ENCODE measurements at places on chromosomes 3 and 15.
A peak's percentile ranks its signal among the peaks of the same experiment; 100 is the strongest.

DNA sequence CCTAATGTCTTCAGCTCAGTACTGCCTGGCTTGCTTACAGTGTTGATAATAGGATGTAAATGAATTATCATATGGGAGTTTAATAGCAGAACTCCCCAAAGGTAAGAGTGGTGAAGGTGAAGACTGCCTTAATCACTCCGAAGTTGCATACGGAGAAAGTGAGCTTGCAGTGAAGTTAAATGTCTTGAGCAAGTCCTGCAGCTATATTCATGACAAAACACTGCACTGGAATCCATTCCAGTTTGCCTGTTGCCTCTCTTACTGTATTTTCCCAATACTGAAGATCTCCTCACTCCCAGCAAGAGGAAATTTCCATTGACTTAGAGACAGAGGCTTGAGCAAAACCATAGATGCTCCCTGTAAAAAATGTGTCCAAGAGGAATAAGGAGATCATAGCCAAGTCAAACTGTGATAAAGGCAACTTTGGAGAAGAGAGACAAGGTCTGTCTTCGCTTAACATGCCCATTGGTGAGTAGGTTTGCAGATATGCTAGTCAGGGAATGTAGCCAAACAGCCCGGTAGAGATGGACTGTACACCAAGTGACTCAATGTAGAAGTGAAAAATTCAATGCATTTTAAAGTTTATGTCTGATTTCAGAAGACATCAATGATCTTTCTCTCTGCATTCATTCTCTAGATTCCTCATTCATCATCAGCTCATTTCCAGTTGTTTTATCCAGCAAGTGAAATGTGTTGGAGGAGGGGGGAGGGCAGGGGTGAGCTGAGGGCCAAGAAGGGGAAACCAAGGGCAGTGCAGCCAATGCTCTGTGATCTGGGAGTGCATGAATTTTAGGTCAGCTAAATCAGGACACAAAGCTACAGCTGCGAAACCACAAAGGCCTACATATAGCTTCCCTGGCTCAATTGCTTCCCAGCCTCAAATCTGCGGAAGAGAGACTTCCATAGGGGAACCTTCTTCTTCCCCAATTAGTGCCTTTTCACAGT, 667.1 kb upstream of the NR2F2 start:
- DNase-seq: no peak

DNA sequence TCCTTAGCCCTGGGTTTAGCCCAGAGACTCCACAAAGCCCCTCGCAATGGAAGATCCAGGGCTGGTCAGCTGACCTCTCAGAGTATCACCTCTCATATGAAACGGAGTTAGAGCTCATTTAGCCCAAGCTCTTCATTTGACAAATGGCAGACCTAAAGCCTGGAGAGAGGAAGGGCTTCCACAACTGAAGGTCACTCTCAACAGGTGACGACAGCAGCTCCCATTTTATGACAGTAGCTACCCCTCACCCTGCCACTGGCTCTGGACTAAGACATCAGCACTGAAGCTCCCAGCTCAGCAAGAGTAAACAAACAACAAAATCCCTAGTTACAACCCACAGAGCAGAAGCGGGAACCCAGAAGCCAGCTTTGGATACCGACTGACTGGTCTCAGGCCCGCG, 33.7 kb downstream of the TLE3 start:
- no peak for DNase-seq

DNA sequence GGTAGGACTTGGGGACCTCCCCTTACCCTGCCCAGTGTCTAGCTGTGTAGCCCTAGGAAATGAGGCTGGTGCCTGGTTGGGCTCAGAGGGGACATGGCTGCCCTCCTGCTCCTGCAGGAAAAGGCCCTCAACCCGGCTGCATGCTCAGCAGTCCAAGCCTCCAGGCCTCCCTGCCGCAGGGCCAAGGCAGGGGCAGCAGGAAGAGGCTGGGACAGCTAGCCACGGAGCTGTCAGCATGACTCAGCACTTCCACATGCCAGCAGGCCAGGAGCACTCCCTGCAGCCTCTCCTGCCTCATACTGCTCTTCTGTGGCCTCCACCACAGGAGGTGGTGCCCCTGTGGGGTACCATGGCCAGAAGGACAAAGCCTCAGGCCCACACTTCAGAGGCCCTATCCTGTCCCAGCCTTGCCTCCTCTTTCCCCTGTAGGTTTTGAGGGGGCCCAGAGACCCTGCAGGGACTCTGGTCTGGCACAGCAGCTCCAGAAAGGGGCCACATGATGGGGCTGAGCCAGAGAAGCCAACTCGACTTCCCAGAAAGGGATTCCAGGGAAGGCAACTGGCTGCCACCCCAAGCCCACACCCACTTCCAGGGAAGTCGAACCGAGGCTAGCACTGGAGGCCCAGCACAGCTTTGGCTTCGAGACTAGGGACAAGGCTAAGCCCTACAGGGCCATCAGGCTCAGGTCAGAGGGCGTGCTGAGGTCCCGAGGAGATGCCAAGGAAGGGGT, 19.5 kb downstream of the TKT start:
- peak; percentile 85 for DNase-seq

GRCh38 chr3:131328721-131329120, 52.9 kb upstream of the NUDT16 start:
- no peak for DNase-seq

GRCh38 chr3:14620512-14620911, 31.1 kb upstream of the CCDC174 start:
- DNase-seq: no peak

GRCh38 chr3:9251055-9251786, 1.8 kb upstream of the SRGAP3 start:
- DNase-seq: no peak

- peak; percentile 42 for DNase-seq
These were observed 19.3 kb downstream of the SFMBT1 start for GRCh38 chr3:53026382-53027162.
